ENCODE measurements at places on chromosomes 12 and 14.

- DNase-seq: no peak
These were observed 13.1 kb upstream of the LRTM2 start for GRCh38 chr12:1807087-1807860.

GRCh38 chr14:99598774-99599173 lies 5.2 kb downstream of the CCDC85C start:
- DNase-seq: no peak

- no peak for DNase-seq
These were observed 5.4 kb upstream of the DPPA3 start for GRCh38 chr12:7705846-7706245.

DNA sequence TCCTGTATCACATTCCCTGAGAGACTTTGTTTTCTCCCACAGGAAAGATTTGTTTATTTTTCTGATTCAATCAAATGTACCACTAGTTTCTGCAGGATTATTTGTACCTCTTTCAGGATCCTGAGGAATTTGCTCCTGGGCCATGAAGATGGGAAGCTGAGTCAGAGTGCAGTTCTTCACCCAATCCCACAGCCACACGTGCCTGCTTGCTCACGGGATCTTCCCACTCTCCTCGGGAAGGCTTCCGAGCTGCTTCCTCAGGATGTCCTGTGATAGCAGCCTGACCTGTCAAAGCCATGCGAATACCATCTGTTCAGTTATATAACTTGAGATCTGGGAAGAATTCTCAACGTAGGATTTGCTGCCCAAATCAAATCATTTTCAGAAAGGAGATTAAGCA lies 41.8 kb upstream of the HIF1A start:
- DNase-seq: no peak

DNA sequence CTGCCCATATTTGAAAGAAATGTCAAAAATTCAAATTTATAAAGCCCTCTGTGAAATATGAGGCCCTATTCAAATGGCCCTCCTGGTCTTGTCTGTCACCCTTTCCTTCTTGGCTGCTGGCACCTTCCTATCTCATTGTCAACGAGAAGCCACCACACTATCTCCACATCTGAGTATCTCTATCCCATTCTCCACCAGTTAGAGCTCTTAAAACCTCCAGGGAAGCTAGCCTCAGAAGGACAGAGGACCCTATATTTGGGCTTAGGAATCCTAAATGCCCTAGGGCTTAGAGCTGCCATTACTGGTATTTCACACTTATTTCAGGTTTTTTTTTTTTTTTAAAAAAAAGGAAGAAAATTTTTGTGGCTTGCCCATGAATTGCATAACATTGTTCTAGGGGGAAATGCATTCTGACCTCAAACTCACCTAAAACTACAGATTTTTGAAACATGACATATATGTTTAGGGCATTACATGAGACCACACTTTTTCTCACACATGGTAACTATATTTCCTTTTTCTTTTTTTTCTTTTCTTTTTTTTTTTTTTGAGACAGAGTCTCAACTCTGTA lies 25.0 kb downstream of the SLC25A21 start:
- no peak for DNase-seq

DNA sequence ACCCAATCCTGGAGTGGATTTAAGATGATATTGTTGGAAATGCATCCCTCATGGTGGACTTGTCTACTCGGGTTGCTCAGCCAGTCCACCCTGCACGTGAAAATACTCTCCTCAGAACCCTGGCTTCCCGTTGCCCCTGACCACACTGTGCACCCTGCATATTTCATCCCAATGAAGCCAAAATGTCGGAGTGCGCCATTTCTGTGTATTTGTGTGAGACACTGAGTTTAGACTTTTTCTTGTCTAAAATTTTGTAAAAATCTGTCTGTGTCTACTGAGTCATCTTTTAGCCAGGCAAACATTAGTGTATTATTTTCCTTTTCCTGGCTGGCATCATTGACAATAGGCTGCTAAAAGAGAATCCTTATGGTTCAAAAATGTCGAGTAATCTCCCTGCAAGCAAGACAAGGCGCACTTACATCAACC lies 485 bp upstream of the PNMA1 start:
- DNase-seq: no peak

GRCh38 chr14:91173221-91173670 lies 59.4 kb downstream of the DGLUCY start:
- no peak for DNase-seq

GRCh38 chr12:32083489-32083888 lies 23.2 kb upstream of the BICD1 start:
- no peak for DNase-seq

DNA sequence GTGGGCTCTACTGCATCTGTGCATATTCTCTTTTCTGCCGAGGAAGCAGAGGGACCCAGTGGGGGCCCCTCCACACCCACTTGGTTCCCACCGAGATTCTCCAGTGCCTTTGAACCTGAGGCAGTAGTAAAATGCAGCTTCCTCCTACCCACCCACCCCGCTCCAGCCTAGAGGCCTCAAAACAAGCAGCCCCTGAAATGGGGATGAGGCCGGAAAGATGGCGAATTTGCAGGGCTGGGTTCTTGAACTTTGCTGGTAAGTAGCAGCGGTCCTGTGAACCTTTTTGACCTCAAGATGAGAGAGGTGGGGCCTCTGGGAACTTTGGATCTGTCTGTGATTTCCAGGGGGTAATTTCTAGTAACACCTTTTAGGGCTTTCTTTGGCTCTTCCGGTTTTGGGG lies 15.4 kb downstream of the PLEKHG3 start:
- DNase-seq: no peak

DNA sequence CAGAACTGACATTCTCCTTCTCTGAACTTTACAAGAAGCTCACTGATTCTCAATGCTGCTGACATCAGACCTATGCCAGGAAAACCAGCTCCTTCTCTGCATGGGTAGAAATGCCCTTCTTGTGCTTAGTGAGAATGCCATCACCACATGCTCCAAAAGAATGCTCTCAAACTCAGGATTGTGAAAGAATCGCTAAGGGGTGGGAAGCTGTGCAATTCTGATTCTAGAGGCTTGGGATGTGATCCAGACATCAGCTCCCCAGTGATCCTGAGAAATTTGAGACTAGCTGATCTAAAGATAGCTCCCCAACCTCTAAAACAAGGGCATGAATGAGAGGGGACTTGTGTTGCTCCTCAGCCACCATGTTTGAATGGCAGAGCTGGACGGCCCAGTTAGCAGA lies 113.2 kb downstream of the DPF3 start:
- DNase-seq: no peak

DNA sequence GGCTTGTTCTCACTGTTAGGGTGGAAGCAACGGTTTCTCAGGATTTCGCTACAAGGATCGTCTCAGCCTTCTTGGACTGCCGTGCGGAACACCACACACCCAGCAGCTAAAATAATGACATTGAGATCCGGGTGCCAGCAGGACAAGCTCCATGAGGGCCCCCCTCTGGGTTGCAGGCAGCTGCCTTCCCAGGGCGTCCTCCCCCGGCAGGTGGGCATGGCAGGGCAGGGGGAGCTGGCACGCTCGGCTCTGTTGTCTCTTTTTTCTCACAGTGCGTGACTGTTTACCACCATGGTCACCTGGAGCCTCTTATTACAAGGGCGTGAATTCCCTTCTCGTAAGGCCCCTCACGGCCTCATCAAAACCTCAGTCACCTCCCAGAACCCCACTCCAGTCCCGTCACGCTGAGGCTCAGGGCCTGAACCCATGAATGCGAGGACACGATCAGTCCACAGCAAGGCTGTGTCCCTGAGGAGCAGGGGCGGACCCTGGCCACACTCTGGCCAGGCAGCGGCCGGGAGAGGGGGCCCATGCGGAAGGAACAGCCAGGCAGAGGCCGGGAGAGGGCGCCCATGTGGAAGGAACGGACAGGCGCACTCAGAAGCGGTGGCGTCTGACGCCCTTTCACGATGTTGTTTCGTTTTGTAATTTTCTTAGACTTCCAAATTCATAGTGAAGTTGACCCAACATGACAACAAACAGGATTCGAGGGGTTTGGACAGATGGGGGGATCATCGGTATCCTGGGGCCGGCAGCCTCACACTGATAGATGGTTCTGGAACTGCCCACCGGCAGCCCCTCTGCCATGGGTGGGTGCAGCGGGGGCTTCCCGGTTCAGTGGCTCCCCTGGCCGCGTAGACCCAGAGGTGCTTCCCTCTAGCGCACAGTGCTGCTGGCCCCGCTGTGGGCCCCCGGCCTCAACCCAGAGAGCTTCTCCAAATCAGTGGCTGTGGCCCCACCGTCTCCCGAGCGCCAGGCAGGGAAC lies 10.0 kb downstream of the LRCOL1 start:
- no peak for DNase-seq

- DNase-seq: no peak
These were observed 41.3 kb downstream of the RESF1 start for GRCh38 chr12:32000373-32001005.

DNA sequence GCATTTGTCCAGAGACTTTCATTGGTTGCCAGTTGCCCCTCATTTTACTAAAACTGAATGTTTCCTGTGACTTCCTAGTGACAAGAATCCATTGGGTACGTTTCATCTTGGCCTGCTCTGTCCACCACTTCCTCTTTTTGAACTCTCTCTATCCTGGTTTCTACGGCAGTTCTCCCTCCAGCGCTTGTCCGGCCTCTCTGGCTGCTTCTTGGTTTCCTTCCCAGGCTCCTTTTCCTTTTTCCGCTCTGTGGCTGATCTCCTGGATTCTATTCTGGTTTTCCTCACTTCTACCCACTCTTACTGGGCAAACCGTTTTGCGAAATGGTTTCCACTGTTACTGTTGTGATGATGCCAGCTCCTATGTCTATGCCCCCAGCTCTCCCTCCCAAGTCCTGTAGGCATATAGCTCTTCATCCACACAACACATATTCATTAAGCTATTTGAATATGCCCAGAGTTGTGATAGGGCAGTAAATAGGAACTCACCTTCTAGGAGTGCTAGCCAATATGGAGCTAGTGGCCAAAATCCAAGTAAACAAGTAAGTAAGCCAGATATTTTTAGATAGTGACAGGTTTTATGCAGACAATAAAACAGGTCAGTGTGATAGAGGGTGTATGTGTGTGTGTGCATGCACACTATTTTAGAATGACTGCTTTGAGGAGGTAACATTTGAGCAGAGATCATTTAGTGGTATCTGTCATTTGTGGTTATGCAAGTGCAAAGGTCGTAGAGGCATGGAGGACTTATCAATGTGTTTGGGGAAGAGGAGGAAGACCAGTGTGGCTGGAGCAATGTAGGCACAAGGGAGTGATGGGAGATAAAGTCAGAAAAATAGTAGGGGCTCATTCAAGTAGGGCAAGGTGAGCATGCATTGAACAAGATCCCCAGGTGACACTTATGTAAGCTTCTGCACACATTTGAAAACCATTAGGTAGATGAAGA lies 27.9 kb upstream of the CTDSP2 start:
- no peak for DNase-seq

- no peak for DNase-seq
These were observed 319 bp downstream of the GALNT6 start for GRCh38 chr12:51390891-51391282.

GRCh38 chr12:89674326-89674942 lies 34.2 kb downstream of the ATP2B1 start:
- DNase-seq: no peak

DNA sequence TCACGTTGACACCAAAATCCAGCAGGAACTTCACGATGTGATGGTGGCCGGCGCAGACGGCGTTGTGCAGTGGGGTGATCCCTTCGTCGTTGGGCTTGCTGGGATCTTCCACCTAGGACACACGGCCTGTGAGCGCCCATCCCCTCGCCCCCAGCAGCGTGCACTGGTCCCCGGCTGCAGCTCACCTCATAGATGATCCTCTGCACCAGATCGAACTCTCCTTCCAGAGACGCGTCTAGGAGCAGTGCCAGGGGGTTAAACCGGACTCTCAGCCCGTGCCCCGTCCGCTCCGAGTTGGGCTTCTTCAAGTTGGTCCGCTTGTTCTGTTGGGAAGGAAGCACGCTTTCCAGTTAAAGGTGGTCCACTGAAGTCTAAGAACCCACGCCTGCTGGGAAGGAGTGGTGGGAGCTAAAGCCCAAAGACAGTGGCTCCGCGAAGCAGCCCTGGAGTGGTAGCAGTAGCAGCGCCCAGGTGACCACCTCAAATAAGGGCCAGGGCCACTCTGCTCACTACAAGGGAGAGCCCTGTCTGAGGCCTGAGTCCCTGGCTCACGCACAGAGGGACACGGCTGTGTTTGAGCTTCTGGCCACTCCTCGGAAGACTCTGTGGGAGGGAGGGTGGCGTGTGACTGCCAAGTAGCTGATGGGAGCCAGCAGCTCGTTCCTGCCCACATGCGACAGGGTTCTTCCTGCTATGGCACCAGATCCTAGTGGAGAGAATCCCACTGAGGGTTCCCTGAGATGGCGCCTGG lies 23.3 kb downstream of the ZFYVE21 start:
- DNase-seq: no peak

DNA sequence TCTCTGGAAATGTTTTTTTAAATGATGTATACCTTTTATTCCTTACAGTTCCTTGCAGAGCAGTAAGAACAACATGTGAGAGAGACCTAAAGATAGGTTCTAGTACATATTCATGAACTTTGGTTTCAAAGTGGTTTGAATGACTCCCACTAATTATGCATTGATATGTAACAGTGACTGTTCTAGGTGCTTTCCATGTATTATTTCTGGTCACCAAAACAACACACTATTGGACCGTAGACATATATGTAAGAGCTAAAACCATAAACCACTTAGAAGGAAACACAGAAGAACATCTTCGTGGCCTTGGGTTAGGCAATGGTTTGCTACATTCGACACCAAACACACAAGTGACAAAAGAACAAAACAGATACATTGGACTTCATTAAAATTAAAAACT lies 37.9 kb downstream of the SOX5 start:
- no peak for DNase-seq

DNA sequence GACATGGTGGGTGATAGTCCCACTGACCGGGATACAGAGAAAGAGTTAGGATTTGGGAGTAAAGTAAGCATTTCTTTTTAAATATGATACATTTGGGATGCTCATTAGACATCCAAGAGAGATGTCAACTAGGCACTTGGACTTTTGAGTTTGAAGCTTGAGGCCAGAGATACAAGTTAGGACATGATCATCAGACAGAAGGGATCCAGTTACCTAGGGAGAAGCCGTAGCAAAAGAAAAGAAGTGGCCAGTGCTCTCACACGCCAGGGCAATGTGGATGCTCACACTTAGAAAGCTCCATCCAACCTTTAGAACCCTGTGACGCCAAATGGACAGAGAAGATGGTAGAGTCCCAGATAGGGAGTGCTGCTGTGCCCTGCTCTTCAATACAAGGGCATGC lies 14.0 kb upstream of the STON2 start:
- DNase-seq: no peak

- no peak for DNase-seq
These were observed 11.8 kb downstream of the NACA start for GRCh38 chr12:56713345-56713744.

Data from NCI-H1436 treated with DMSO at 0.1 percent for 48 hours (cell line).